Right cardiac atrium (tissue), 5 donors: ENCODE measurements at places on chromosomes 6 and 20. TPM values are rescaled to one million over a fixed set of nuclear protein-coding genes. Genes with fewer than 3 reads are reported as not detected.

Gene BPIFA1
- not detected for total RNA-seq

Gene SENP6
- total RNA-seq: 61.1 TPM

DNA sequence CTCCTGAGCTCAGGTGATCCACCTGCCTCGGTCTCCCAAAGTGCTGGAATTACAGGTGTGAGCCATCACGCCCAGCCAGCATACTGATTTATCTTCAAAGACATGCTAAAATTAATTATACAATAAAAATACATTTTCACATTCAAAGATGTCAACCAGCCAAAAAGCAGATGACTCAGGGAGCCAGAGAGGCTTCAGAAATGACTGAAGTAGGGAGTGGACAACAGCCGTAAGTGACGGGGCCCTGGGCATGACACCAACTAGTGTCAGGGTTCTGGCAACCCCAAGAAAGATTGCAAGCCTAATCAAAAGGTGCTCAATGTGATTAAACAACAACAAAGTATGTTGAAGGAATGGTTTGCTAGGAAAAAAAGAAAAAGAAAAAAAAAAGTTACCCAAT lies 28.4 kb downstream of the GPLD1 start:
- no peak for DNase-seq

GRCh38 chr20:49462626-49463025 lies 19.8 kb downstream of the KCNB1 start:
- no peak for DNase-seq

DNA sequence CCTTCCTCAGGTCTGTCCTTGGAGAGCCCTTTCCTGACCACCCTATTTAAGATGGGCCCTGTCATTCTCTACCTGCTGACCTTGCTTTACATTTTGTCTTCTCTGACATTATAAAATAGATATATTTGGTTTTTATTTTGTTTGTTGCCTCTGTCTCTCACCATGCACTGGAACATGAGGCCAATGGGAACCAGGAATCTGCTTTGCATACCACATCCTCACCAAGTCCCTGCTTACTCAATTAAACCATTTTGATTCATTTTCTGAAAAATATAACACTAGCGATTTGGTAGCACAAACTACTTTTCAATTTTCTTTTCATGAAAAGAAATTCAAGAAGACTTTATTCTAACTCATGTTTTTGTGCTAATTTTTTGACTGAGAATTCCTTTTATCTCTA lies 32.8 kb upstream of the POPDC3 start:
- DNase-seq: no peak

Gene KCNK17
- total RNA-seq: 6.7 TPM

Gene HS3ST5
- not detected for total RNA-seq

- DNase-seq: no peak
Observed at GRCh38 chr6:15401120-15401519, 155.3 kb downstream of the JARID2 start.

GRCh38 chr6:107977283-107977682 lies 19.3 kb upstream of the SEC63 start:
- DNase-seq: no peak

Gene RBPJL
- total RNA-seq: not detected

Gene SYCP2L
- 0.45 TPM for total RNA-seq

- no peak for DNase-seq
Observed at GRCh38 chr20:15992564-15992963, 580.7 kb downstream of the KIF16B start.

- no peak for DNase-seq
Observed at GRCh38 chr20:54113566-54113965, 43.2 kb upstream of the BCAS1 start.

- no peak for DNase-seq
Observed at GRCh38 chr6:33641144-33641543, 20.0 kb downstream of the ITPR3 start.

Gene PMEPA1
- total RNA-seq: 37.5 TPM

- no peak for DNase-seq
Observed at GRCh38 chr20:47790580-47790965, 5.3 kb upstream of the SULF2 start.

Gene TREML1
- not detected for total RNA-seq

Gene MYT1
- total RNA-seq: 0.31 TPM

GRCh38 chr6:45714006-45714730 lies 301.5 kb downstream of the CLIC5 start:
- no peak for DNase-seq
